ENCODE measurements at places on chromosomes 1 and 21. TPM values are rescaled to one million over a fixed set of nuclear protein-coding genes. Genes with fewer than 3 reads are reported as not detected.

AVPR1B gene
- not detected for total RNA-seq

TMEM82 gene
- not detected for total RNA-seq

MASP2 gene
- total RNA-seq, result 0.09 TPM

SPRR2B gene
- not detected for total RNA-seq

ADAMTS5 gene
- total RNA-seq, result not detected

SLC1A7 gene
- total RNA-seq, result not detected

DR1 gene
- 78.8 TPM for total RNA-seq

MTARC1 gene
- 0.11 TPM for total RNA-seq

CR1L gene
- 33.7 TPM for total RNA-seq

Measured in K562 (cell line).